CD4-positive, CD25-positive, alpha-beta regulatory T cell (primary cell): ENCODE measurements at places on chromosomes 5 and 9.

GRCh38 chr5:56766926-56767325 lies 48.4 kb upstream of the MAP3K1 start:
- DNase-seq, result no peak

DNA sequence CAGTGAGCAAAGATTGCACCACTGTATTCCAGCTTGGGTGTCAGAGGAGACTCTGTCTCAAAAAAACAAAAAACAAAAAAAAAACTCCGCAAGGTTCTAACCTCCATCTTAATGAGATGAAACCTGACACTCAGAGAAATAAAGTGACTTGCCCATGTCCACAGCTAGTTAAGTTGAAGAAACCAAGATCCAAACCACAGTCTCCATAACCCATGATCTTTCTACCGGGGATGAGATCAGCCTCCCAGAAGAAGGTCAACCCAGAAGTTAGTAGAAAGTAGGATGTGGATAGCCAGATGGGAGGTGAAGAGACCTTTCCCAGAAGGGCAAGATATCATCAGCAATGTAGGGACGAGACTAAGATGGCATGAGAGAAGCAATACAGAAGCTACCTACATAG lies 140.4 kb upstream of the ADRA1B start:
- no peak for DNase-seq

DNA sequence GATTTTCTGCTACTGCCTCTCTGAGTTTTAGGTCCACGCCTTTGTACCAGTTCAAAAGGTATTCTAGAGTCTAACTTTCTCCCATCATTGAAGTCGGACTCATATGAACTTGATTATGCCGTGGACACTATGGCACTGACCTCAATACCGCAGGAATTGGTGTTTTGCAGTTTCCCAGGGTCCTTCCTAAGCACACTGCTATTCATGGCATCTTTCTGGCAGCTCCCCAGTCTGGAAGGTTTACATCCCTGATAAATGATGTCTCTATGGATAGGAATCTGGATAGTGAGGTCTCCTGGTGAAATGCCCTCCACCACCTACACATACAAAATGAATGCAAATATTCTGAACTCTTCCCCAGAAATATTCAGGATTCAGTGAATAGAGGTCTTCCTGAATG lies 422.2 kb downstream of the CTNND2 start:
- DNase-seq, result no peak

- peak; percentile 7 for DNase-seq
Observed at GRCh38 chr9:37187292-37187691, 66.9 kb downstream of the ZCCHC7 start.

DNA sequence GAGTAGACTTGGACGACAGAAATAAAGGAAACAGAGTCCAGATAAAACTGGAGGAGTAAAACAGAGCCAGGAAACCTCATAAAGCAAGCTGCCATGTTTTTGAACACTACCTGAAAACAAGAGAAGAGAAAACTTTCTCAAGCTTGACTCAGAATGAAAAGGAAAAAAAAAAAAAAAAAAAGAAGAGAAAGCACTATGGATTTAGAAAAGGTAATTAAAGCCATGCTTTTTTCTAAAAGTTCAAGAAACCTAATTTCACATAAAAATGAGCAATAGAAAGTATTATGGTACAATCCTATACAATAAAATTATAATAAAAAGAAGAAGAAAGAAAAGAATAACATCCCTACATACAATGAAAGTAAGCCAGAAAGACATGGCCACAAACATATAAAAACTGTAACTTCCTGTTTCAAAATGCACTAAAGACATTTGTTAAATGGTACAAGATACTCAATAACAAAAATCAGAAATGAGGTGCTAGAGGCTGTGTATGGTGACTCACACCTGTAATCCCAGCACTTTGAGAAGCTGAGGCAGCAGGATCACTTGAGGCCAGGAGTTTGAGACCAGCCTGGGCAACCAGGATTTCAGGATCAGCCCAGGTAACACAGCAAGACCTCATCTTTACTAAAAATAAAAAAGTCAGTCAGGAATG lies 129.5 kb downstream of the SIL1 start:
- DNase-seq, result peak; percentile 18

DNA sequence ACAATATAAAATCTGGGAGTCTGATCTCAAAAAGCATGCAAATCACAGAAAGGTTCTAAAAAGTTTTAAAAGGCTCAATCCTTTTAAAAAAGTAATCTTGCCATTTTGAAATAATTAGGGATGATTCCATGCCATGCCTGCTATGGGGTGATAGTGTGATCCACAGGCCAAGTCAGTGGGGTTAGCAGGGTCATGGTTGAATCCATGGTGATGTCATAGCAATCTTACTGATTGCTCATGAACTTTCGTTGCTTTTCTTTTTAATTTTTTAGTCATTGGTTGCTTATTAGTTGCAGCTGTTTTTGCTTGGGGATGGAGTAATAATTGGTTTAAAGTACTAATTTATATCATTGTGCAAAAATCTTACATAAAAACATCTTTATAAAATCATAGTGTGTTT lies 485.0 kb downstream of the ENC1 start:
- DNase-seq, result no peak

GRCh38 chr9:15641291-15641690 lies 88.4 kb downstream of the CCDC171 start:
- no peak for DNase-seq

- no peak for DNase-seq
Observed at GRCh38 chr5:134583766-134584165, 48.9 kb downstream of the SAR1B start.

DNA sequence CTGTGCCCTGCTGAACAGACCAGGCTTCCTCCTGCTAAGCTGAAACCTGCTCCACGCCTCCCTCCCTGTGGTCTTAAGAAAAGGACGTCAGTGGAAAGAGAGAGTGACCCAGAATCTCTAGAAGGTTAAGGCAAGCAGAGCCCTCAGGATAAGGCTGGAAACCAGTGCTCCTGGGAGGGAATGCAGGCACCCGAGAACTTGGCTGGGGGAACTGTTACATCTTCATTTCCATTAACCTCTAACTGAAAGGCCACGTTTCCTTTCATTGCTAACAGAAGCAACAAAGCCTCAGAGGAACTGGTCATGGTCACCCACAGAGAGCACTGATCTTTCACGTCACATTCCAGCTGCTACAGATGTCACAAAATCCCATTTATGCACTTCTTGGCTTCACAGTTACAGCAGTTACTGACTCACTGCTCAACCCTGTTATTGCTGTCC lies 26.1 kb upstream of the AKNA start:
- DNase-seq, result no peak

DNA sequence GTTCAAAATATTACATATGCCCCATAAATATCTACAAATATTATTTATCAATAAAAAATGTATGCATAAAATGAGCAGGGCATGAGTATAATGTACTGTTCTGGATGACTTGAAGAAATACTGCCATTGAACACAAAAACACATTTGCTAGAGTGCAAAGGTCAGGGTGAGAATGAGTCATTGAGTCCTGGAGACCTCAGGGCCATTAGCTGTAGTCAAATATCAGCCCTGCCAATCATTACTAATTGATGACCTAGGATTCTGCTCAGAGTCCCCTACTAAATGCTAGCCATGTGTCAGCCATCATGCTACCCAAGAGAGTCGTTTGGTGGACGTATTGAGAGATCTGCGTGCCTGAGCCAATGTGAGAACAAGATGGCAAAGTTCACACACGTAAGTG lies 80.3 kb upstream of the FAM169A start:
- no peak for DNase-seq

DNA sequence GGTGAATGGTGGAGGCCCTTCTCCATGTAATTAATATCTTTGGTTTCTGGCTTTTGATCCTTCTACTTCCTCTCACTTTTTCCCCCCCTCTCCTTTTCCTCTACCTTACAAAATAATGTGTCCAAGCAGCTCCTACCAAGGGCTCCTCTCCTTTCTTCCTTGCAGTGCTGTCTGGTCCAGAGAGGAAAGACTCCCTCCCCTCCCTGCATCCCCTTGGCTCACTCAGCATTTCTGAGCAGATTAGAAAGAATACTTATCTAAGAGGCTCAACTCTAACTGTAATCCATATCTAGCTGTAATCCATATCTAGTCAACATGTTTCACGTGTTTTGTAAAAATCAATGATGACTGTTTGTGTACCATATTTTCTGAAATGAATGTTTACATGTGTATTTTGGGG lies 97.4 kb downstream of the GAPVD1 start:
- no peak for DNase-seq

GRCh38 chr5:149748471-149749094 lies 18.5 kb downstream of the PPARGC1B start:
- DNase-seq, result no peak

- no peak for DNase-seq
Observed at GRCh38 chr9:129644365-129644764, 2.4 kb upstream of the ASB6 start.

DNA sequence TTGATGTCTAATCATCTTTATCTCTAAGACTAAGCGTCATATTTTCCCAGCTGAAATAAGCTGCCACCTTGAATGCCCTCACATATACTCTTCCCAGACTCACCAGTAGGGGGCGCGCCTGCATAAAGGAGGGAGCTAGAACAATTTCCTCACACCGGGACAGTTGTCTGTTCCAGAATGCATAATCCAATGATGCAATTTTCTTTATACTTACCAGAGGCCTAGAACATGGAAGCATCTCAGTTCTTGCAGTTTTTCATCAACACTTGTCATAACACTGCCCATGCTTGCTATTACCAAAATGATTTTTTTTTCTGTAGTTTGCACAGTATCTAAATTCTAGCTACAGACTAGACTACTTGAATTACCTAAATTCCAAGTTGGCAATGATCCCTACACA lies 203.9 kb downstream of the FRMD3 start:
- DNase-seq, result peak; percentile 66

- DNase-seq, result no peak
Observed at GRCh38 chr9:33662871-33663270, 132.5 kb upstream of the PRSS3 start.

GRCh38 chr5:126450907-126451306 lies 27.7 kb downstream of the GRAMD2B start:
- DNase-seq, result no peak

- DNase-seq, result no peak
Observed at GRCh38 chr5:172528440-172528839, 74.1 kb upstream of the SH3PXD2B start.

DNA sequence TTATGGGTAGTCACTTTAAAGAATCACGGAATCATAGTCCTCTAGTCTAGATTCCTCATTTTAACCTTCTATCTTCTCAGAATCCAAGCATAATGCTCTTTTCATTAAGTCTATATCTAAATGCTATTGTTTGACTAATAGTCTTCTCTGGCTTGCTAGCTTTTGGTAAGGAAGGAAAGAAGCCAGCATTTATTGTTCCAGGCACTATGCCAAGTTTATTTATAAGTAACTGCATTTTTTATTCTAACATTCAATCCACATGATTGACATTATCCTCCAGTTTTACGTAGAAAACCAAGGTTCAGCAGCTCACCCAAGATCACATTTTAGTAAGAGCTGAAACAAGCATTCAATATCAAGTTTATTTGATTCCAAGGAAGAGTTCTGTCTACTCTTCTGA lies 254.2 kb downstream of the SAXO1 start:
- DNase-seq, result no peak

DNA sequence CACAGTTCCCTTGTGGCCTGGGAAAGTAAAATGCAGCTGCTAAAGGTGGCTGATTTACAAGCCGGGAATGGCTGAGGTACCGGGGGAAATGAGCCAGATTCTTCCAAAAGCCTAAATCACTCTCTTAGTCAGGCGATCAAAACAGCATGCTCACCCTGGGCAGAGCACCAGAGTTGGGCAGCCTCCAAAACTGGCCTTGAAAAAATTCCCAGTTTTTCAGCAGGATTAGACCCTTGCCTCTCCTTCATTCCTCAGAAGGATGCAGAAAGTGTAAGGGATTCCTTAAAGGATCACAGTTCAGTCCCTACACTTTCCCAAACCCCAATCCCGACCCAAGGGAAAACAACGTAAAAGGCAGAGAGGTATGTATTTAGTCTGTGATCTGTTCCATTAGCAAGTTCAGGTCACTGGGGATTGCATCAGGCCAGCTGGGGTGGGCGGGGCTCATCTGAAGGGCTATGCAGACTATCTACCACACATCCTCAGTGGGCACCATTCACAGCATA lies 16.9 kb downstream of the TMEM174 start:
- DNase-seq, result no peak

GRCh38 chr5:117160391-117160790 lies 585.8 kb upstream of the SEMA6A start:
- no peak for DNase-seq

- no peak for DNase-seq
Observed at GRCh38 chr9:90898228-90898627, 96.6 kb downstream of the SYK start.

DNA sequence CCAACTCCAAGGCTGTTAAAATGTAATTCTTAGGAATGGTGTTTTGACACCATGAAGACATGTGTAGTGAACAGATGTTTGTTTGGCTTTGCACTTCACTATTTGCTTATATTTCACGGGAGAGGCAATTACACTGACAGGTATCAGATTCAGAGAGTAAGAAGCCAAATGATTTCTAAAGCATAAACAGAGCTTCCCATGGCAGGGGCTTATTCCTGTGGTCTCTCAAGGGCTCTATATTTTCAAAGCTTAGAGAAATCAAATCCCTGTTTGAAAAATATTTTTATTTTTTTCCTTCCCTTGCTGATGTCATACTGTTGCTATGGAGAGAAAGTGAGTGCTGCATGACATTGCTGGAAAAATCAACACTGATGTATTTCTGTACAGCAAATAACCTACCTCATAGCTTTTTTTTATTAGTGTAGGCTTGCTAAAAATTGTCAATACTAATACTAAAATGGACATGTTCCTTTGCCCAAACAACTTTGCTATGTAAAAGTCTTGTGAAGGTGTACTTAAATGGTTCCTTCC lies 161.4 kb downstream of the GIN1 start:
- DNase-seq, result no peak

- DNase-seq, result no peak
Observed at GRCh38 chr5:150285114-150285513, 4.5 kb downstream of the CAMK2A start.

GRCh38 chr9:127589955-127590370 lies 22.1 kb upstream of the STXBP1 start:
- no peak for DNase-seq

DNA sequence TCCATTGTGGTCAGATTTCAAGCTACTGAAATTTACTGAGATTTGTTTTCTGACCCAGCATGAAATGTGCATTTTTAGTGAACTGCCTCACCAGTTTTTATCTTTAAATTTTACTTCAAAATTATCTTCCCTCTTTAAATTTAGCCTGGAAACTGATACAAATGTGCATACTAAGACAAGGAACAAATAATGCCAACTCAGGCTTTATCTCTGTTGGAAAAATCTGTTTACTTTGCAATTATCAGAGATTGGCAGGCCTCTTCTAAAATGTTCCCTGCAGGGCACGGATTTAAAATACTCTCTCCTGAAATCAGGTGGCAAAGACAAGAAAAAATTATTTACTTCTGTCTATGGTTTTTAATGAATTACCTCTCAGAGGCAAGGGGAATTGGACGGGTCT lies 151.0 kb upstream of the PTCH1 start:
- no peak for DNase-seq

GRCh38 chr5:143113461-143113860 lies 290.0 kb downstream of the NR3C1 start:
- no peak for DNase-seq

GRCh38 chr5:98193921-98194760 lies 579.3 kb upstream of the RGMB start:
- no peak for DNase-seq
